Activated CD8-positive, alpha-beta T cell treated with anti-CD3 and anti-CD28 coated beads for 36 hours (primary cell): ENCODE measurements at places on chromosomes 1 and 21.
A peak's percentile ranks its signal among the peaks of the same experiment; 100 is the strongest.

DNA sequence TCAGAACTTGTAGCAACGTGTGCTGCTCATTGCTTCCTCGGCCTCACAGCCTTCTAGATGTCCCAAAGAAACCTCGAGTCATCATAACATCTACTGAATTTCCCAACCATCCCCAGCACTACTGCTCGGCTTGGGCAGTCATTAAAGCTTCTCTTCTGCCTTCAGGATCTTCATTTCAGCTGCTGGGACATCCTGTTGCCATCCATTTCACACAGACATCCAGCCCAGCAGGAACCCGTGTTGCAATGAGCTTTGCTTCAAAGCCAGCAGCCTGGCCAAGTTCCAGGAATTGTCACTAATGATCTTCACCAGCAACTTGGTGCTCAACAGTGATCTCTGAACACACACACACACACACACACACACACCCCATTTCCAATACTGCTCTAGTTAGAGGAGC is 18.5 kb downstream of the WLS start:
- no peaks in the 10 kb centered on the region for H3K27me3 ChIP-seq
- H3K27ac ChIP-seq: no peak overlapping the region
- DNase-seq: no peak

GRCh38 chr1:239276051-239276450 is 110.3 kb upstream of the CHRM3 start:
- DNase-seq: no peak
- no peaks in the 10 kb centered on the region for H3K36me3 ChIP-seq
- no peak overlapping the region for H3K27ac ChIP-seq

GRCh38 chr1:234331507-234331906 is 41.7 kb upstream of the COA6 start:
- no peak overlapping the region for H3K27ac ChIP-seq
- H3K4me1 ChIP-seq: peaks cover 3% of the 10 kb centered on the region
- H3K4me3 ChIP-seq: no peak overlapping the region
- no peak for DNase-seq
- peaks cover 31% of the 10 kb centered on the region for H3K27me3 ChIP-seq

- no peak overlapping the region for H3K4me3 ChIP-seq
- H3K4me1 ChIP-seq: peaks cover 3% of the 10 kb centered on the region
- H3K36me3 ChIP-seq: no peaks in the 10 kb centered on the region
- H3K27me3 ChIP-seq: peaks cover 6% of the 10 kb centered on the region
- no peak for DNase-seq
- H3K27ac ChIP-seq: no peak overlapping the region
These were observed 11.2 kb upstream of the FOXO6 start for GRCh38 chr1:41350055-41350378.

DNA sequence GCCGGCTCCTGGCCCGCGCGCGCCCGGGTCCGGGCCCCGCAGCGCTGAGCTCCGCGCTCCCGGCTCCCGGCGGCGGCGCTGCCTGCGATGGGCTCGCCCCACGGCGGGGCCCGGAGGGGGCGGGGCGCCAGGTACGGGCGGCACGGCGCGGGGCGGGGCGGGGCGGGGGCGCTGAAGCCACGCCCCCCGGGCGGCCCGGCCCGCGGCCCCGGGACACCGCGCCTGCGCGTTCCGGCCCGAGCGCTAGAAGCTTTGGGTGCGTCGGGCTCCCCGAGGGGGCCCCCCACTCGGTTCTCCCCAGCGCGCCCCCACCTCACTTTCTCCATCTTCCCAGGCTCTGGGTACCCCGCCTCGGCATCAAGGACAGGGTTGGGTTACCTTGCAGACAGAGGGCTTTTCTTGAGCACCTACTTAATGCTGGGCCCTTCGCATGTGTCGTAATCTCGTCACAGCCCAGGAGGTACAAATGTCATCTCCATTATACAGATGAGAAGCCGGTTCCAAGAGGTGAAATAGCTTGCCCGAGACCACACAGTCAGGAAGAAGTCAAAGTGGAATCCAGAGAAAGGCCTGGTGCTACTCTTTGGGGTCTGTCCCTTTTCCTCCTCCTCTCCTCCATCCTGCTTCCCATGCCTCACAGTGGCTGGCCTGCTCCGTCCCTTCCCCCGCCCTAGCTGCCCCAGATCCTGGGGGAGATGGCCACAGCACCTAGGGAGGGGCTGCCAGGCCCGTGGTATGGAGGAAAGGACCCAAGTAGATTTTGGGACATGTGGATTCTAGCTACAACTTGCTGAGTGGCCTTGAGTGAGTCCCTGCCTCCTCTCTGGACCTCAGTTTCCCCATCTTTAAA is 46.5 kb downstream of the RAP1GAP start:
- H3K27ac ChIP-seq: no peak overlapping the region
- DNase-seq: peak; percentile 43
- H3K27me3 ChIP-seq: peaks cover 19% of the 10 kb centered on the region
- no peaks in the 10 kb centered on the region for H3K4me1 ChIP-seq
- H3K36me3 ChIP-seq: no peaks in the 10 kb centered on the region
- peak overlapping the region; percentile 41 for H3K4me3 ChIP-seq

DNA sequence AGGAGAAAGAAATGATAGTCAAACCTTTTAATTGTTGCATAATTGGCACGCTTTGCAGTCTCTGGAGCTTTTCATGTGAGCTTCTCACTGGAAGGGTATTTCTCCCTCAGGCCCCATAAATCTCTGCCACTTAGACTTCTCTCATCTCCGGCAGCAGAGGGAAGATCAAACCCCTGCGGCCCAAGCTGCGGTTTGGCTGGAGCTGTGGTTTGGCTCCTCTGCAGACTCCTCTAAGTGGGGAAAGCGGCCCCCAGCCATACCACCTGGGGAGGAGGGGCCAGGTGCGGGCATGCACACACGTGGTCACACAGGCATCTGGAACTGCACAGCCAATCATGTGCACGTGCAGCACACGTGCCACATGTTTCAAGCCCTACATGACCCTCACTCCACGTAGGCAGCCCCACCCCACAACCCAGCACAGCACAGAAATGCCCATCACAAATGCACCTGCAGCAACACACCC is 58.3 kb downstream of the UBE2T start:
- peak; percentile 43 for DNase-seq
- H3K4me1 ChIP-seq: peaks cover 13% of the 10 kb centered on the region
- no peak overlapping the region for H3K4me3 ChIP-seq

- H3K27me3 ChIP-seq: no peaks in the 10 kb centered on the region
- no peaks in the 10 kb centered on the region for H3K4me1 ChIP-seq
- no peak overlapping the region for H3K27ac ChIP-seq
- peak; percentile 42 for DNase-seq
- no peaks in the 10 kb centered on the region for H3K36me3 ChIP-seq
These were observed 618.2 kb downstream of the BRINP3 start for GRCh38 chr1:189859385-189859977.

DNA sequence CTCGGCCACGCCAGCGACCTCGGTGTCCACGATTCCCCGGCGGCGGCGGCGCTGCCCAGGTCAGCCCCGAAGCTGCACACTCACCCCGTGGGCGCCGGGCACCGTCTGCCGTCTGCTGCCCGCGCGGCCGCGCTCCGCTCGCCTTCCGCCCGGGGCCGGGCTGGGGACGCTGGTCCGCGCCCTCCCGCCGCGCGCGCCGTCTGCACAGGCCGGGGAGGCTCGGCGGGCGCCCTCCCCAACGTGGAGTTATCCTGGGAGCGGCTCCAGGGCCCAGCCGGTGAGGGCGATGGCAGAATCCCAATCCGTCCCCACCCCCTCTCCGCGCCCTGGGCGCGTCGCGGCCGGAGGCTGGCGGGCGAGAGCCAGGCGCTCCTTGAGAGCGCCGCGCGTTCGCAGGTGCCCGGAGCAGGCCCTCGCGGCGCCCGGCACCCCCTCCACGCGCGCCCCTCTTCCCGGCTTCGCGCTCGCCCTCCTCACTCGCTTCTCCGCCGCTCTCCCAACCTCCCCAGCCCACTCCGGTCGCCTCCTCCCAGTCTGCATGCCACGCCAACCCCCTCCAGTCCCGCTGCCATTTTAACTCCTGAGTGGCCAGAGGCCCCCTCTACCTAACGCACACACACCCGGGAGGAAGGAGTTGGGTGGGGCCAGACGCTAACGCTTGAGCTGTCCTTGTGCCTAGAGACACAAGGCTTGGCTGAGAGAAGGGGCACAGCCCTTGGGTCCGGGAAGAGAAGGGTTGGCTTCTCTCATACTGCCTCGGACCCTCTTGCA is at the start of gene LRRN2:
Gene LRRN2, minus strand, starts transcription at position 503 of the 771 bp plus-strand sequence. CDS start 65,746 bp downstream, outside the sequence.
- H3K27me3 ChIP-seq: peaks cover 28% of the 10 kb centered on the region
- no peak within 1 kb of the TSS for H3K27ac ChIP-seq
- no peaks in the 10 kb centered on the region for H3K36me3 ChIP-seq
- peaks cover 9% of the 10 kb centered on the region for H3K4me1 ChIP-seq
- peak within 1 kb of the TSS; percentile 52 for H3K4me3 ChIP-seq
- DNase-seq: no peak

- H3K36me3 ChIP-seq: no peaks in the 10 kb centered on the region
- H3K27ac ChIP-seq: no peak overlapping the region
- no peak overlapping the region for H3K4me3 ChIP-seq
- no peaks in the 10 kb centered on the region for H3K4me1 ChIP-seq
These were observed 37.1 kb downstream of the WNT9A start for GRCh38 chr1:227910511-227911153.

- no peaks in the 10 kb centered on the region for H3K36me3 ChIP-seq
- H3K4me1 ChIP-seq: peaks cover 16% of the 10 kb centered on the region
- H3K4me3 ChIP-seq: no peak overlapping the region
- no peak overlapping the region for H3K27ac ChIP-seq
- H3K27me3 ChIP-seq: no peaks in the 10 kb centered on the region
- no peak for DNase-seq
These were observed 63.0 kb downstream of the KCNJ15 start for GRCh38 chr21:38319781-38320180.

DNA sequence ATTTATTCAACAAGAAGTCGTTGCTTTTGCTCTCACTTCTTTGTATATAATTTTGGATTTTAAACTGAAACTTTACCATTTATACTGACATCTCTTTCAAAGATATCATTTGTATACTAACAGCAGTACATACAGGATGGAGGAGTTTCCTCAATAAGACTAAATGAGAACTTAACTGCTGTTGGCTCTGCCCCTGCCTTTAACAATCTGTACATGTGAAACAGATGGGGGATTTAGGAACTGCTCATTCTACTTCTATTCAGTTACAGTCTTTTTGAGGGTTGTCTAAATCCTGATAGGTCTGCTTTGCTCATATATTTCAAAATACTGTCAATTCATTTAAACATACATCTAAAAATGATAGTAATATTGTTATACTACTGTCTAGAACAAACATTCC is 663.2 kb downstream of the ADGRL2 start:
- no peak overlapping the region for H3K4me3 ChIP-seq
- DNase-seq: no peak
- H3K27ac ChIP-seq: no peak overlapping the region
- H3K4me1 ChIP-seq: no peaks in the 10 kb centered on the region
- no peaks in the 10 kb centered on the region for H3K36me3 ChIP-seq

DNA sequence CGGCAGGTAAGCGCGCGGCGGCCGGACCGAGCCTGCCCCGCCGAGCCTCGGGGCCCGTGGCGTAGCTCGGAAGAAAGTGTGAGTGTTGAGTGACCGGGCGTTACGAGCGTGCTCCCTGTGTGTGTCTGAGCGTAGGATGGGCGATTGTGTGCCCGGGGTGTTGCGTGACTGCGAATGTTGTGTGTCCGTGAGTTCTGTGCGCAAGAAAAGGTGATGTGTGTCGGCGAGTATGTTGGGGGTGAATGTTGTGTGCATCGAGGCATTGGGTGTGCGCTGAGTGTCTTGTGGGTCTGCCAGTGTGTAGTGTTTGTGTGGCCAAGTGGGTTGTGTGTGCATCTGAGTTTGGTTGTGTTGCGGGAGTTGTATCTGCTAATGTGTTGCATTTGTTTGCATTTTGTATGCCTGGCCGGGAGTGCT is 398 bp downstream of the PTPRU start:
- H3K27me3 ChIP-seq: peaks cover 42% of the 10 kb centered on the region
- no peak overlapping the region for H3K27ac ChIP-seq

- no peaks in the 10 kb centered on the region for H3K36me3 ChIP-seq
- no peaks in the 10 kb centered on the region for H3K4me1 ChIP-seq
- peaks cover 1% of the 10 kb centered on the region for H3K27me3 ChIP-seq
- no peak overlapping the region for H3K4me3 ChIP-seq
- no peak overlapping the region for H3K27ac ChIP-seq
These were observed 22.0 kb upstream of the GRIK3 start for GRCh38 chr1:37056325-37056724.

DNA sequence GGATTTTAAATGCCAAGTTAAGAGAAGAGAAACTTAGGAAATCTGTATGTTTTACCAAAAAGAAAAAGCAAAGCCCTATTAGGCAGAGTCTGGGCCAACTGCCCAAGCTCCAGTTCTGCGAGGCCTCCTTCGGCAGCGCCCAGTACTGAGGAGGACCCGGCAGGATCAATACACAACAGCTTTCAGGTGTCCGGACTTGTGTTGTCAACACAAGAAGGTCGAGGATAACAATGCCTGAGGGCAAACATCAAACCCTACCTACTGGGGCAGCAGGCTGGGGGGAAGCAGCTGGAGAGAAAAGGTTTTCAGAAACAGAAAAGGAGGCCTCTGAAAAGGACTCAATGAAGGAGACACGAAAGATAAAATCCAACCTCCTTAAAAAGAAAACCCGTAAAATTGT is 98.1 kb upstream of the GJB5 start:
- no peak overlapping the region for H3K27ac ChIP-seq
- H3K4me3 ChIP-seq: no peak overlapping the region
- no peak for DNase-seq
- H3K27me3 ChIP-seq: peaks cover 7% of the 10 kb centered on the region
- H3K36me3 ChIP-seq: no peaks in the 10 kb centered on the region

DNA sequence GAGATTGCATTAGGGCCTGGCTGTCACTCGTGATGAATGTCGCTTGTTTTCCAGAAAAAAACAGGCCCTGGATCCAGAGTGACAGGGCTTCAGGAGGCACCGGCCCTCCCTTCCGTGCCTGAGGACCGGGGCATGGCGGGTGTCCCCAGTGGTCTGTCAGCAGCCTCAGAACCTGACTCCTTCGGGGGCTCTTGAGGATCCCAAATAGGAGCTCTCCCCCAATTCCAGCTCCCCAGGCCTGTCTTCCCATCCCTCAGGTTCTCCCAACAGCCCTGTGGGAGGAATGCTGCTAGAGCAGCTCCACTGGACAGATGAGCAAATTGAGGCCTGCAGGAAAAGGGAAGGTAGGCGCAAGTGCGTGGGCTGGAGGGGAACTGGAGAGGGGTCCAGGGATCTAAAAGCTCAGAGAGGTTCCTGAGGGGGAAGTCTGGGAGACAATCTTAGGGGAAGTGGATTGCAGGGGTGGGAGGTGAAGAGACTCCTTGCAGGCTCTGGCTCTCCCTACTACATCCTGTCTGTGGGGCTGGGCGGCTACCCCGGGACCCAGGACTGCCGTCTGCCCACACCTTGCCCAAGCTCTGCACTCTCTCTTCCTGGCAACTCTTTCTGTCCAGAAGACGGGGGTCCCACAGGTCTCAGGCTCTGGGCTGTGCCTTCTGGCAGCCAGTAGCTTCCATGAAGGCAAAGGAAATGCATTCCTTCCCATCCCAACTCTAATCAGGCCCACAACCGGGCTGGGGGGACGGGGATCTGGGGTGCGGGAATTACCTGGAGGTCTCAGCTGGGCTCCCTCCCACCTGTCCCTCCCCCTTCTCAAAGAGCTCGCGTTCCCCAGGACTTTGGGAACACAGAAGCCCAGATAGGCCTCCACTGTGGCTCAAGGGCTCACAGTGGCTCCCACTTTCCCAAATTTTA is 105.7 kb upstream of the CASZ1 start:
- no peaks in the 10 kb centered on the region for H3K36me3 ChIP-seq
- DNase-seq: no peak
- H3K27me3 ChIP-seq: no peaks in the 10 kb centered on the region
- H3K27ac ChIP-seq: no peak overlapping the region

GRCh38 chr21:46115441-46116188 is 17.7 kb downstream of the COL6A2 start:
- no peaks in the 10 kb centered on the region for H3K4me1 ChIP-seq
- DNase-seq: no peak
- H3K36me3 ChIP-seq: peaks cover 11% of the 10 kb centered on the region
- H3K27me3 ChIP-seq: no peaks in the 10 kb centered on the region
- no peak overlapping the region for H3K4me3 ChIP-seq

GRCh38 chr1:225454733-225455132 is 26.9 kb upstream of the LBR start:
- H3K27ac ChIP-seq: peak overlapping the region; percentile 71
- H3K36me3 ChIP-seq: no peaks in the 10 kb centered on the region
- DNase-seq: peak; percentile 96
- no peaks in the 10 kb centered on the region for H3K27me3 ChIP-seq
- peaks cover 42% of the 10 kb centered on the region for H3K4me1 ChIP-seq
- H3K4me3 ChIP-seq: peak overlapping the region; percentile 34
